ENCODE measurements at places on chromosomes 6 and 20.

GRCh38 chr6:136284909-136285308, 4.7 kb downstream of the BCLAF1 start:
- no peaks in the 10 kb centered on the region for H3K36me3 ChIP-seq
- no peak overlapping the region for H3K4me3 ChIP-seq
- DNase-seq = peak; percentile 51
- H3K4me1 ChIP-seq = no peaks in the 10 kb centered on the region
- H3K27me3 ChIP-seq = no peaks in the 10 kb centered on the region
- no peak overlapping the region for H3K27ac ChIP-seq

DNA sequence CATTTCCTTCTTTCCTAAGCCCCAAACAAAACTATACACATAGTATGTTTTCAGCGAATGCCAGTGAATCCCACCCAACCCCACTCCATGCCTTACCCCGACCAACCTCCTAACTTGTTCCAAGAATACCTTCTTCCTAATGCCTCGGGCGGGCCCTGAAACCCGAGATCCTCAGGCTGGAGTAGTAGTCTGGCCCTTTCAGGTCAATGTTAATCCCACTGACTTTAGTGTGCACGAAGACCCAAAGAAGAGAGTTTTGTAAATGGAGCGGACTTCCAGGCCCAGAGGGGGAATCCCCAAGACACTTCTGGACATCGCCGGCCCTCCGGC, 394 bp downstream of the YIPF3 start:
- H3K27me3 ChIP-seq = no peaks in the 10 kb centered on the region
- peaks cover 21% of the 10 kb centered on the region for H3K36me3 ChIP-seq
- H3K4me3 ChIP-seq = peak overlapping the region; percentile 95
- no peak for DNase-seq

DNA sequence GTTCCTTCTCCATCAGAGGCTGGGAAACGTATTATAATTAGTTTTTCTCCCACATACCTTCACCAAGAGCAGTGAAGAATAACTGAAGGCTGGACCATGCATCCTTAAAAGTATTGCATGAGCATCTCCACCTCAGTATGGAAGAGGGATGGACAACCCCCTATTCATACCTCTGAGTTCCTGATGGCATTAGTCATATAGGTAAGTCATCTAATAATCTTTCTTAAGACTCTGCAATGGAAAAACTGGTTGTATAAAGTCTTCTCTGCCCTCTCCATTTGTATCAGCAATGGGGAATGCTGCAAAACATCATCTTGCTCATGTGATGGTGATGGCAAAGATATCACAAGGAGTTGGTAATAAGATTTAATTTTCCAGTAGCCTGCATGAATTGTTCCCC, 24.5 kb downstream of the PGM3 start:
- no peaks in the 10 kb centered on the region for H3K4me1 ChIP-seq
- no peaks in the 10 kb centered on the region for H3K27me3 ChIP-seq
- DNase-seq = no peak
- peaks cover 14% of the 10 kb centered on the region for H3K36me3 ChIP-seq

GRCh38 chr20:60500038-60500701, 541.9 kb downstream of the CDH26 start:
- H3K36me3 ChIP-seq = no peaks in the 10 kb centered on the region
- H3K27me3 ChIP-seq = no peaks in the 10 kb centered on the region
- no peak overlapping the region for H3K27ac ChIP-seq
- no peak overlapping the region for H3K4me3 ChIP-seq
- H3K4me1 ChIP-seq = no peaks in the 10 kb centered on the region
- no peak for DNase-seq

DNA sequence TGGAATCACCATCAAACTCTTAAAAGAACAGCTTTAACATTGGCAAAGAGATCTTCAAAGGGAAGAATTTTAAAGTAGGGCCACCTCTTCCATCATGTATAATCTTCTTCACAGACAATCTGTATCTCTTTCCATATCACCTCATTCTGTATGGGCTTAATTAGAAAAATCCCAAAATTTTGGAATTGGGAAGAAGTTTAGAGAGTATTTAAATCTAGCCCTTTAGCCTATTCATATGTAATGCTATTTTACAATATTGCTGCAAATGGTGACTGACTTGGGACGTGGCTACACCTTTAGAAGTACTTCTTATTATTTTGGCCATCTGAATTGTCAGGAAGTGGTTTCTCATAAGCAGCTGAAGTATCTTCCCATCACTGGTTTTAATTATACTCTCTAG, 474.3 kb downstream of the RFPL4B start:
- DNase-seq = no peak
- no peaks in the 10 kb centered on the region for H3K4me1 ChIP-seq
- H3K4me3 ChIP-seq = no peak overlapping the region
- H3K27ac ChIP-seq = no peak overlapping the region
- no peaks in the 10 kb centered on the region for H3K36me3 ChIP-seq

GRCh38 chr6:11535801-11536230, 1.7 kb upstream of the TMEM170B start:
- H3K27me3 ChIP-seq = no peaks in the 10 kb centered on the region
- H3K36me3 ChIP-seq = no peaks in the 10 kb centered on the region
- no peak overlapping the region for H3K27ac ChIP-seq
- H3K4me3 ChIP-seq = no peak overlapping the region
- DNase-seq = no peak

- H3K27ac ChIP-seq = no peak overlapping the region
- no peaks in the 10 kb centered on the region for H3K27me3 ChIP-seq
- H3K4me1 ChIP-seq = no peaks in the 10 kb centered on the region
- no peak overlapping the region for H3K4me3 ChIP-seq
- no peaks in the 10 kb centered on the region for H3K36me3 ChIP-seq
These were observed 78.9 kb downstream of the CRYBG1 start for GRCh38 chr6:106439459-106439858.

GRCh38 chr6:26392932-26393636, 9.0 kb upstream of the BTN3A1 start:
- no peaks in the 10 kb centered on the region for H3K27me3 ChIP-seq
- no peak overlapping the region for H3K27ac ChIP-seq
- no peaks in the 10 kb centered on the region for H3K4me1 ChIP-seq
- H3K4me3 ChIP-seq = no peak overlapping the region
- H3K36me3 ChIP-seq = peaks cover 2% of the 10 kb centered on the region
- DNase-seq = no peak

DNA sequence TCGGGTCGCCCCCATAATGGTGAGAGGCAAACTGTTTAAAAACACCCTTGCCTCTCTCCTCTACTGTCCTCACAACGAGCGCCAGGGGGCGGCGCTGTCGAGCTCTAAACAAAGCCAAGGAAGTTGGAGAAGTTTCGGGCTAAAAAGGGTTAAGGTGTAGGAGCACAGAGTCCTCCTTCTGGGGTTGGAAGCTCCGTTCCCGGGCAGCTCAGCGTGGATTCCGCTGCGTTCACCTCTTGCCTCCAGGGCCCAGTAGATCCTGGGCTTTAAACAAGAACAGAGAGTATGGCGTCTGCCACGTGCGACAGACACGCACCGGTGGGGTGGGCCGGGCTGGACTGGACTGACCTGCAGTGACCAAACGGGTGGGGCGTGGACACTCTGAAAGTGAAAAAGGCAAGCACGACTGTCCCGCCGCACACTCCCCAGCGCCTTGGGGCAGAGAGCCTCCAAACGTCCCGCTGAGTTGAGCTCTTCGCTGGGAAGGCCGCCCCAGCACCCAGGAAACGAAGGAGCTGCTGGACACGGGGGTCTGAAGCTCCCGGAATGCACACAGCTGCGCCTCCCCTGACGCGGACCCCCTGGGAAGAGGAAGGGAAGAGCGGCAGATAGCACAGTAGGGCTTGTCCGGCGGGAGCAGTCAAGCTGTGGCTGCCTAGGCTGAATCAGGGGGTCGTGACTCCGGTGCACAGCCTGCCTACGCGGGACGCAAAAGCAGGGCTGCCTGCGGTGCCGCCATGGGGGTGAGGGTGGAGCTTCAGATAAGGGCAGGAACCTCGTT, 1.6 kb upstream of the THBD start:
- H3K4me1 ChIP-seq = peaks cover 4% of the 10 kb centered on the region
- H3K36me3 ChIP-seq = no peaks in the 10 kb centered on the region
- H3K4me3 ChIP-seq = peak overlapping the region; percentile 41
- H3K27ac ChIP-seq = peak overlapping the region; percentile 46

DNA sequence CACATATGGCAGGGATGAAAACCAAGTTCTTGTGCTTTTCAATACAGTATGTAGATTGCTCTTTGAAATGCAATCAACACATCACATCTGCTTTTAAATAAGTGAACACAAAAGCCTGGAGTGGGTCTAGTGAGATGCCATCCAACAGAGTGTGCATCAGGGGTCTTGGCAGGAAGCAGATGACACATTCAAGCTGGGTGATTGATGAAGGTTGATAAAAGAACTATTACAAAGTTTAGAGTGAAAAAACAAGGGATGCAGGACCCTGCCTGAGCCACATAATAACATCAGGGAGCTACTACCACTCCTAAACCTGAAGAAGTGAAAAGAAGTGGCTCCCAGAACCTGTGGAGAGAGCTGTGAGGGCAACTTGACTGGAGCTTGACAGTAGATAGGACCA, 16.6 kb upstream of the PLCB1 start:
- no peak for DNase-seq
- H3K27me3 ChIP-seq = no peaks in the 10 kb centered on the region
- H3K4me1 ChIP-seq = no peaks in the 10 kb centered on the region
- H3K27ac ChIP-seq = no peak overlapping the region
- no peak overlapping the region for H3K4me3 ChIP-seq

DNA sequence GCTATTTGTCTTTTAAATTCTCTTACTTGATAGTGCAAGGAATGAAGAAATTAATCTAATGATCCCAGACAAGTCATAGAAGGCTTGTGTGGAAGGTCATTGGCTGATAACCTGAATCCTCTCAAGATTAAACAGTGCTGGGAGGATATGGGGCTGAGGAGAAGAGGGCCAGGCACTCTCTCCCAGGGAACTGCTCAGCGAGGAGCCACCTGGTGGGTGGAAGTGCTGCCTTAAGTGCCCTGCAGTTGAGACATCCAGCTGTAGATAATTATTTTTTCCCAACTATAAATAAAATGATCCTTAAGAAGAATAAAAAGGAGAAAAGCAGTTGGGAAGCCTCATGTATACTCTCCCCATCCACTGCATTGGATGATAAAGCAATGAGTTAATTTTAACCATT, 47.9 kb downstream of the BTBD3 start:
- no peak overlapping the region for H3K27ac ChIP-seq
- no peaks in the 10 kb centered on the region for H3K36me3 ChIP-seq
- H3K27me3 ChIP-seq = no peaks in the 10 kb centered on the region
- DNase-seq = peak; percentile 7
- H3K4me3 ChIP-seq = no peak overlapping the region

GRCh38 chr20:54043076-54043967, 27.1 kb downstream of the BCAS1 start:
- H3K36me3 ChIP-seq = no peaks in the 10 kb centered on the region
- no peaks in the 10 kb centered on the region for H3K4me1 ChIP-seq
- H3K27ac ChIP-seq = no peak overlapping the region
- no peak for DNase-seq
- H3K4me3 ChIP-seq = no peak overlapping the region

GRCh38 chr6:134247231-134247833, 70.6 kb downstream of the SGK1 start:
- no peaks in the 10 kb centered on the region for H3K36me3 ChIP-seq
- no peaks in the 10 kb centered on the region for H3K27me3 ChIP-seq
- no peak for DNase-seq
- no peak overlapping the region for H3K4me3 ChIP-seq

- no peaks in the 10 kb centered on the region for H3K36me3 ChIP-seq
- no peak for DNase-seq
- H3K4me1 ChIP-seq = no peaks in the 10 kb centered on the region
- H3K4me3 ChIP-seq = no peak overlapping the region
- no peak overlapping the region for H3K27ac ChIP-seq
These were observed 30.2 kb upstream of the DACT2 start for GRCh38 chr6:168349718-168350210.

DNA sequence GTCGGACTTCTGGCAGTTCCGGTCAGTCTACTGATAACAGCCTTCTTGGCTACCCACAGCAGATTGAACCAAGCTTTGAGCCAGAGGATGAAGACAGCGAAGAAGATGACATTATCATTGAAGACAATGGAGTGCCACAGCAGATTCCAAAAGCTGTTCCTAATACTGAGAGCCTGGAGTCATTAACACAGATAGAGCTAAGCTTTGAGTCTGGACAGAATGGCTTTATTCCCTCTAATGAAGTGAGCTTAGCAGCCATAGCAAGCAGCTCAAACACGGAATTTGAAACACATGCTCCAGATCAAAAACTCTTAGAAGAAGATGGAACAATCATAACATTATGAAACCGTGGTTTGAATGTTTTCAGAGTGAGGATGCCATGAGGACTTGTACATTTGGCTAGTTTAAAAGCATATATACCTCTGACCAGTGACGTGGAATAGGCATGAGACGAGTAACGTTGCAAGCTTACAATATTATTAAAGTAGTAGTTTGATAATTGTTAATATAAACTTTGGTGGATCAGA, 18.8 kb downstream of the PARD6B start:
- no peak for DNase-seq
- H3K4me1 ChIP-seq = no peaks in the 10 kb centered on the region
- H3K27ac ChIP-seq = no peak overlapping the region

- DNase-seq = peak; percentile 69
- H3K4me3 ChIP-seq = no peak overlapping the region
- no peaks in the 10 kb centered on the region for H3K36me3 ChIP-seq
- H3K27me3 ChIP-seq = no peaks in the 10 kb centered on the region
These were observed 37.2 kb downstream of the SLC22A2 start for GRCh38 chr6:160221423-160221822.

GRCh38 chr20:58328836-58329235, 19.3 kb downstream of the RAB22A start:
- no peak overlapping the region for H3K4me3 ChIP-seq
- no peak overlapping the region for H3K27ac ChIP-seq
- H3K36me3 ChIP-seq = no peaks in the 10 kb centered on the region
- H3K27me3 ChIP-seq = no peaks in the 10 kb centered on the region

DNA sequence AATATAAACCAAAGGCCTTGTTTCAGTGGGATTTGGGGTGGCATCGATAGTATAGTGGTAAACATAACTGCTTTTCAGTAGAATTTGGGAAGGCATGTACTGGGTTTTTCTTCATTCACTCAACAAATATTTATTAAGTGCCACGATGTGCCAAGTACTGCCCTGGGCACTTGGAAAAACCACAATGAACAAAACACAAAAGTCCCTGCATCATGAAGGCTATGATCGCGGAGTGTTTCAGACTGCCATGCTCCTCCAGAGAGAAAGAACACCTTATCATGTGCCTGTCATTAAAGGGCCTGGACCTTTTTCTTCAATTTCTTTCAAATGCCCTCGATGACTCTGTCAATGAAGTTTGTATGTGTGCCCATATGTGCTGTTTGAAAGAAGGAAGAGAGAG, 59.2 kb upstream of the CEP85L start:
- no peaks in the 10 kb centered on the region for H3K27me3 ChIP-seq
- H3K36me3 ChIP-seq = no peaks in the 10 kb centered on the region
- no peak for DNase-seq

GRCh38 chr6:142285235-142286087, 16.3 kb upstream of the ADGRG6 start:
- H3K4me1 ChIP-seq = no peaks in the 10 kb centered on the region
- H3K27me3 ChIP-seq = no peaks in the 10 kb centered on the region
- H3K36me3 ChIP-seq = no peaks in the 10 kb centered on the region
- no peak overlapping the region for H3K27ac ChIP-seq

DNA sequence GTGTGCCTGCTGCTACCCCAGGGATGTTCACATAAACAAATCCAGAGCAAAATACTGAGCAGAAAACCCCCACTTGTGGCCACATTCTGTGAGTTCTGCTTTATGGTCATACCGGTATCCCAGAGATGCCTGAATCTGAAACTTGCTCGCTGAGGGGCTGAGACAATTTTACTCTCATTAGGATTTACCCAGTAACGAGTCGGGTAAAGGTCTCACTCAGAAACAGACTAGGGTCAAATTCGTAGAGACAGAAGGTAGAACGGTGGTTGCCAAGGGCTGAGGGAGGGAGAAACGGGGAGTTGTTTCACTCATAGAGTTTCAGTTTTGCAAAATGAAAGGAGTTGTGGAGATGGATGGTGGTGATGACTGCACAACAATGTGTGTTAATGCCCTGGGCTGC, 45.4 kb upstream of the NKX2-2 start:
- no peaks in the 10 kb centered on the region for H3K27me3 ChIP-seq
- H3K27ac ChIP-seq = no peak overlapping the region
- no peaks in the 10 kb centered on the region for H3K4me1 ChIP-seq
- no peak overlapping the region for H3K4me3 ChIP-seq
- no peaks in the 10 kb centered on the region for H3K36me3 ChIP-seq

Measured in mesendoderm (in vitro differentiated cells).